ENCODE measurements at places on chromosomes 5 and 9.
A peak's percentile ranks its signal among the peaks of the same experiment; 100 is the strongest.

- DNase-seq = no peak
These were observed 87.1 kb upstream of the FAM174A start for GRCh38 chr5:100448111-100448528.

GRCh38 chr5:141547488-141547887 is 58.6 kb downstream of the PCDHGC5 start:
- no peak for DNase-seq

GRCh38 chr5:168786147-168786546 is 207.0 kb upstream of the PANK3 start:
- no peak for DNase-seq

DNA sequence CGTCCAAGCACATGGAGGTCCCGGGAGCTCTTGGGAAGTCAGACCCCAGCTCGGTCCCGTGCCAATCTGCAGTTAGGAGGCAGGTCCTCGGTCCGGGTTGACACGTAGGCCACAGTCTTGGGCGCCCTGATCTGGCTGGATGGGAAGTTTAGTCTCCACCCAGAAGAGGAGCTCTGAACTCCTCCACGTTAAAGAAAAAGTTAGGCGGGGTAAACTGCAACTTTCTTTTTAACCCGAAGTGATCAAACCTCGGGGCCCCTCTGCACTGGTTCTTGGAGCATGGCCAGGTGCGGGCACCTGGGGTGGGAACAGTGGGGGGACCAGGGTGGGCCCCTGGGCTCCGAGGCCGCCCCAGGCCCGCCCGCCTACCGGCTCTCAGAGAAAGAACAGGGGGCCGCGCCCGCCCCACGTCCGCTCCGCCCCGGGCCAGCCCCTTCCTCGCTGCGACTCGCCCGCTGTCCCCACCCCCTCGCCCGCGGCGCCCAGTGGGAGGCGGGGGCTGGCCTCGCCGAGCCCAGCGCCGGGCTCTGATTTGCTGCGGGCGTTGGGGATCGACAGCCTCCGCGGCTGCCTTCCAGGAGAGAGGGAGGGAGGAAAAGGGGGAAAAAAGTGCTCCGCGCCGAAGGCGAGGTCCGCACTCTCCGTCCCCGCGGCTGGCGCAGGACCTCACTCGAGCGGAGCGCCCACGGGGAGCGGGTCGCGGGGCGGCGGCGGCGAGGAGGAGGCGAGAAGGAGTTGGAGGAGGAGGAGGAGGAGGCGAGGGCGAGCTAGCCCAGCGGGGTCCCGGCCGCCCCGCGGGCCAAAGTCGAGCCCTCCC is at the start of gene COL5A1:
Gene COL5A1 (plus strand): TSS at position 631 of the 817 bp plus-strand sequence. CDS start 385 bp downstream, outside the sequence.
- peak; percentile 64 for DNase-seq

DNA sequence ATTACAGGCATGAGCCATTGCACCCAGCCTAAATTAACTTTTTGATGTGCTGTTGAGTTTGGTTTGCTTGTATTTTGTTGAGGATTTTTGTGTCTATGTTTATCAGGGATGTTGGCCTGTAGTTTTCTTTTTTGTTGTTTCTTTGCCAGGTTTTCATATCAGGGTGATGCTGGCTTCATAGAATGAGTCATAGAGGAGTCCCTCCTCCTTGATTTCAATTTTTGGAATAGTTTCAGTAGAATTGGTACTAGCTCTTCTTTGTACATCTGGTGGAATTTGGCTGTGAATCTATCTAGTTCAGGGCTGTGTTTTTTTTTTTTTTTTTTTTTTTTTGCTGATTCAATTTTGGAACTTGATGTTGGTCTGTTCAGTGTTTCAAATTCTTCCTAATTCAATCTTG is 1164.3 kb upstream of the DMAC1 start:
- DNase-seq = no peak

DNA sequence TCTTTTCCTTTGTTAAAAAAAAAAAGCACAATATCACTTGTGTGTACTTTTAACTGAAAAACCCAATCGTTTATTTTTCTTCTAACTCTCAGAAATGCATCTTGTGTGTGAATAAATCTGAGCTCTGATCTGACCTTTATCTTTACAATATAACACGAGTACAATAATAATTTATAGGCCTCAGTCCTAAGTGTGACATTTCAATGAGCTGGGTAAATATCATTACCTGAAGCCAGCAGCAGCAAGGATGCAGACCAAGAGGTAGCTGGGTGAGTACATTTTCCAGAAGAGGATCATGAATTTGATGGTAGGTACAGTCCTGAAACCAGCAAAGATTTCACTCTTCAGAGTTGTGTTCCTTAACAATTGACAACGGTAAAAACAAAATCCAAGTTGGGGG is 264.0 kb upstream of the KIF2A start:
- no peak for DNase-seq

- no peak for DNase-seq
These were observed 167.9 kb upstream of the GLRA1 start for GRCh38 chr5:152092580-152092979.

- no peak for DNase-seq
These were observed 11.0 kb upstream of the CEL start for GRCh38 chr9:133050781-133051180.

DNA sequence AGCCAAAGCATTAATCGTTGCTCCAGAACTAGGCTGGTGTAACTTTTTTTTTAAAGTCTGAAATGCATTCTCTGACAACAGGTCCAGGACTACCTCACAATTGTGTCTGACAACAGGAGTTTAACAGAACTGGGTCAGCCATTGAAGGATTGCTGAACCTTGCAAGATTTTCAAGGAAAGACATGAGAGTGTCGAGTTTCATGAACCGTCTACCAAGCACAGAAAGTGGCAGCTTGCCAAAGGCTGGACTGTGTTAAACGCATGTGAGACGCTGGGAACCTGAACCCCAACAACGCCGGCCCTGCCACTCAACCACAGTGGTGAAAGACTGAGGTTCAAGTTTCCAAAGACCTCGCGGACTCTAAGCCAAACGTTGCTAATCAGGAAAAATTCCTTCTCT is 79.1 kb downstream of the LHFPL2 start:
- peak; percentile 37 for DNase-seq

DNA sequence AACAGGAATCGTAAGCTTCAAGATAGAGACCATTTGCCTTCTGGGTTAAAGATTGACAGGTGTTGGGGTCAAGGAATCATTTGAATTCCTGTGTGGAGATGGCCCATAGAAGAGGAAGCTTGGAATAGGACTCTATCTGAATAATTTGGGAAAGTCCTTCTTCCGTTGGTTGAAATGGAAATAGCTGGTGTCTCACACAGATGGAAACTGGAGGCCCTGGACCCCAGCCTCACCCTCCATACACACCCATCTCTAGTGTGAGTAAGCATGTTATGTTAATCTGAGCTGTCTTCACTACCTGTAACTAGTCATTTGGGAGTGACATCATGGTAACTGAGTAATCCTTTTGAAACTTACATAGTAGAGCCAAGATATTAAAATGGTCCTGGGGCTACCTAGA is 184.4 kb downstream of the CD180 start:
- DNase-seq = no peak

- no peak for DNase-seq
These were observed 26.8 kb upstream of the GARNL3 start for GRCh38 chr9:127237801-127238200.

DNA sequence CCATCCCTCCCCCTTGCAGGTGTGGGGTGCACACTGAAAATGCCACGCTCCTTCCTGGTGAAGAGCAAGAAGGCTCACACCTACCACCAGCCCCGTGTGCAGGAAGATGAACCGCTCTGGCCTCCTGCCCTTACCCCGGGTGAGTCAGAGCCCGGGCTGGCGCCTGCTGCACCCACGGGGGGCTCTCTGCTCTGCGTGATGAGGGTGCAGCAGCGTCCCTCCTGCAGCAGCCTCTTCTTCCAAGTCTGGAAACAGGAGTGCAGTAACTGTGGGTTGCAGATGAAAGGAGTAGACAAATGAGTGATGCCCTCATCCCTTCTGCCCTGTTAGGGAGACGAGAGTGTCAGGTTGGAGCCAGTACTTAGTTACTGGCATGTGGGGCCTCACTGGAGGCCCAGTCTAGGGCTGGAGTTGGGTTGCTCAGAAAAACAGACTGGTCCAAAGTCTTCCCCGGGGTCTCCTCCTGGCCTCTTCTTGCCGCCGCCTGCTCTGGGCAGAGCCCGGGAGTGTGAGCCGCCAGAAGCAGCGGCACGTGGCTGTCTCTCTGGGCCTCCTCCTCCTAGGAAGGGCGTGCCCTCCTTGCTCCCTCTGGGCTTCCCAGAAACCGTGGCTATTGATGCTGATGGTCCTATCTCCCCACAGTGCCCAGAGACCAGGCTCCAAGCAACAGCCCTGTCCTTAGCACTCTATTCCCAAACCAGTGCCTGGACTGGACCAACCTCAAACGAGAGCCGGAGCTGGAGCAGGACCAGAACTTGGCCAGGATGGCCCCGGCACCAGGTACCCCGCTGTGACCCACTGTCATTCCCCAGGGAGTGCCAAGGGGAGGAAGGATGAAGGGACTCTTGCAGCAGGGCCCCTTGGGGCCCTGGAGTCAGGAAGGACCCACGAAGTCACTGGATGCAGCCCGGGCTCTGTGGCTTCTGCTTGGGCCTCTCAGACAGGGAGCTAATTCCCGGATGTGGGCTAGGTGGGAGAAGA is 8.4 kb downstream of the GFI1B start:
- no peak for DNase-seq

- DNase-seq = no peak
These were observed 56.1 kb upstream of the TAS2R1 start for GRCh38 chr5:9686216-9686615.

GRCh38 chr9:136286359-136286986 is 17.4 kb downstream of the CCDC187 start:
- DNase-seq = no peak

- DNase-seq = no peak
These were observed 5.1 kb downstream of the PKN3 start for GRCh38 chr9:128707446-128707845.

DNA sequence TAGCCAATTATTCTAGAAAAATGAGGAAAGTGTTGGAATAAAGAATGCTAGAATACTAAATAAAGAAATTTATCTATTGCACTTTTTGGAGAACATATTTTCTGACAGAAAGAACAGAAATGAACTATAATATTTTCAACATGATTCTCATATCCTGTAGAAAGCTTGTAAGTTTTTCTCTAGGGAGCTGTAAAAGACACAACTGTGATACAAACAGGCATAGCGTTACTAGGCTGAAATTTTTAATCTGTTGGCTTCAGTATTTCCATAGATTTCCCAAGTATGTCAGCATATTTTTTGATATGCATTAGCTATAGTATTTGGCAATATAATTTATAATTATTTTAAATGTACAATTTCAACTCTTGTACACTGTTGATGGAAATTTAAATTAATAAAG is 31.3 kb downstream of the ANXA1 start:
- no peak for DNase-seq

DNA sequence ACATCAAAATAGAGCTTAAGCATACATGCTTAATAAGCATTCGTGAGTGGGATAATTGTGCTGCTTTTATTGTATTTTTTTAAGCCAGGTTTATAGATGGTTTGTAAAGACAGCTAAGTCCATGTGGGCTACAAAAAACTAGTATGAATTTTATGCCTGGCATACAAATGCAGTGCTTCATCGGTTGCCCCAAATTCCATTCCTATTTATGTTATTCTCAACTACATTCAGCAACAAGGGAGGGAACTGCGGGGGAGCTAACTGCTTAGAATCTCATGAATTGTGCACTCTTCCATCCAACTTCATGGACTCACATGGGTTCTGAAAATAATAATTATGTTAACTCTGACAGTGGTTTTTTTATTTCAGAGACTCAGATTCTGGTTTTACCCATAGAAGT is 199.2 kb downstream of the FAM170A start:
- DNase-seq = no peak

GRCh38 chr5:181221105-181221791 is 1.8 kb upstream of the TRIM41 start:
- DNase-seq = no peak

DNA sequence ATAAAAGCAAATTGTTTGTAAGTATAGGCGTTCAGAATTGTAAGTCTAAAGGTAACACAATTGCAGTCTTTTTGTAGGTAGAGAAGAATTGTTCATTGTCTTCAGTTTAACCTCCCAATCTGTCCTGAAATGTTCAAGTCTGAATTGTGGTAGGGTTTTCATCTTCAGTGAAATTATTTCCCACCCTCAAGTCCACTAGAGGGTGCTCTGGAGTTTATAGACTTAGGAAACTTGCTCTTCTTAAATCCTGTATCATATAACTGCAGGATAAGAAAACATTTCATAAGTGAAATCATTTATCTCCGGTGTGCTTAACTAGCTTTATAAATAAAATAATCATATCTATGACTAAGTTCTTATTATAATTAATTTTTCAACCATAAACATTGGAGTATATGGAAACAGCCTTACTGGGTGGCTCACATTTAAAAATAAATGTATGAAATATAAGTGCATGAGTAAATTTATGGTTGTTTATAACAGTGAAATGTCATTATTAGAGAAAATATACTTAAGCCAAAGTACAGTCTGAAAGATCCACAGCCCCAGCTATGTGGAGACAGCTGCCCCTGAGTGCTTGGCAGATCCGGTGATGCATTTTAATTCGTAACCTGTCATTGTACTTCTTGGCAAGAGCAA is 182.4 kb upstream of the OTULINL start:
- peak; percentile 59 for DNase-seq

- DNase-seq = no peak
These were observed 149.7 kb upstream of the SPRY4 start for GRCh38 chr5:142474431-142475094.

- no peak for DNase-seq
These were observed 8.3 kb upstream of the NRARP start for GRCh38 chr9:137310189-137311052.

DNA sequence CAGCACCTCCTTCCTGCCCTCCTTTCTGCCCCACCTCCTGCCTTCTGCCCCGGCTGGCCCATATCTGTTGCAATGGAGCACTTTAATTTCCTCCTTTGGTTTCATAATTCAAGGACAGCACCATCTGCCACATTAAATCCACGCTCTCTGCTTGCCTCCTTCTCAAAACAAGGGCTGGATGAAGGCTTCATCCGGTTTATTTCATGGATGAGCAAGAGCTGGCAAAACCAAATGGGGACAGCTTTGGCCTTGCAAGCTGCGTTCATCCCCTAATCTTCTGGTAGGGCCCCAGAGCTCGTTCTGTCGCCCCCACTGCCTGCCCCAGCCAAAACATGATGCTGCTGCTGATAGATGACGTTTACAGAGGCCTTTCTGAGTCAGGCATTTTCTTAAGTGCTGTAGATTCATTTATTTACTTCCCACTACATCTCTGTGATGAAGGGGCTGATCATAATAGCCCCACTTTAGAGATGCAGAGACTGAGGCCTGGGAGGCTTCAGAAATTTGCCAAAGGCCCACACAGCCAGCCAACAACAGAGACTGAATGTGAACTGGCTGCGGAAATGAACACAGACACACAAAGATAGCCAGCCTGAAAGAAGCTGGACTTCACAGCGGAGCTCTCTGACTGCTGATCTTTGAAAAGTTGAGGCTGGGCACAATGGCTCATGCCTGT is 115.6 kb upstream of the CPEB4 start:
- no peak for DNase-seq

GRCh38 chr5:118891252-118891651 is 97.1 kb downstream of the DTWD2 start:
- no peak for DNase-seq
